NCI-H526 treated with DMSO at 0.1 percent for 48 hours (cell line): ENCODE measurements at places on chromosomes 6 and 20.

DNA sequence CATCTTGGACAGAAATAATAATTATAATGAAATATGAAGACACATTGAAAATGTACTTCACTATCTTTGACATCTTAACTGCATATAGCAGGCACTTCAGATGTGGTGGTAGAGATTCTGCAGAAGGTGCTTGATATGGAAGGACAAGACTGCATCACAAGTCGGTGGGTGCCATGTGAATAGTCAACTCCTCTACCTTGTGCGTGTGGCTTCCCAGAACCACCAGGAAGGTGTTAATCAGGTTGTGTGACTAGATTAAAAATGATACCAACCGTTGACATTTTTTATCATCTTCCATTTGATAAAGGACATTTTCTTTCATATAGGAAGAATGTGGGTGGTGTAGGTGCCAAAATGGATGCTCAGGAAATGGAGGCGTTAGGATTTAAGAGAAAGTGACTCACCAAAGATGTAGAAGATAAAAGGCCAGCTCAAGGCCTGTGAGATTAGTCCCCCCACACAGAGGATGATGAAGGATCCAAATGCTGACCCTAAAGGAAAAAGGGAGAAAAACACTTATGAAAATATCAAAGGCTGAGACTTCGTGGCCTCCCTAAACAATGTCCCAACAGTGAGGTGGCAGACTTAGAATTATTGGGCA lies 12.3 kb downstream of the SLC17A2 start:
- DNase-seq: no peak

DNA sequence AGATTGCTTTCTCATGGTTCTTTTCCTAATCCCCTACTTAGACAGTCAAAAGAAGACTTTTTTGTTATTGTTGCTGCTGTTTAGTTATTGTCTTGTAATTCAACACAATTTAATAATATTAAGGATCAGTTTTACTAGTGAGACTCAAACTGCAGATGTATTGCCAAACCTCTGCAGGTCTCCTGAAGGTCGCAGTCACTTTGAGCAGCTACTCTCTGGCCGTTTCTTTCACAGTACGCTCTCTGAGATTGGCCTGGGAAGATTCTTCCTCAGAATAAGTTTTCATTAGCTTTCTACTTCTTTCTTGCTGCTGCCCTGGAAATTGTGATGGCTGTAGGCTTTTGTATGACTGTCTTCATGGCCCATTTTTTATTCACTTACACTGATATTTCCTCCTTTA lies 930.8 kb downstream of the QKI start:
- DNase-seq: no peak

DNA sequence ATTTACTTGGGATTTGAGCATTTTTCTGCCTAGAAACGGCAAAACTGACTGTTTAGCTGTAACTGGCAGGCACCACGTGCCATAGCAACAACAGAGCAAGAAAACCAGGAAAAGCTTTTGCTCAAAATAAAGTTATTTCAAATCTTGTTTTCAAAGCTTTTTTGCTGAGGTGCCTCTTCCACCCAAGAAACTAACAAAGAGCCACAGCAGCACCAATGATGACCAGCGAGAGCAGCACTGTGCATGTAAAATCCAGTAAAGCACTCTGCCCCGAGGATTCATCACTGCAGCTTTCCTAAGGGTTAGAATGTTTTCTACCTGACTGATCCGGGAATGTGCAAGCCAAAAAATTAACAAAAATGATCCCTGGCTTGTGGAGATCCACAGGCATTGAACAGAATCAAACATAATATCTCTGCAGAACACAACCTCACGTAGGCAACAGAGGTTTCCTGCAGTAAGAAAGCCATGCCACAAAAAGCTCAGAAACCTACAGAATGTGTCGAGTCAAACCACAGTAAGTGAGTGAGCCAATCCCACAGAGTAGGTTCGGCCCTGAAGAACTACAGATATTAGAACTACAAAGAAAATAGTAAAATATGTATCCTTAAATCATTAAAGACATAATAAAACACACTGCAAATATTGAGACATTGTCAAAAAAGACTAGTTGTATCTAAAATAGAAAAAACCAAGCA lies 7.4 kb upstream of the ULBP3 start:
- DNase-seq: no peak

- DNase-seq: no peak
These were observed 4.4 kb downstream of the ENPP4 start for GRCh38 chr6:46134216-46134615.

DNA sequence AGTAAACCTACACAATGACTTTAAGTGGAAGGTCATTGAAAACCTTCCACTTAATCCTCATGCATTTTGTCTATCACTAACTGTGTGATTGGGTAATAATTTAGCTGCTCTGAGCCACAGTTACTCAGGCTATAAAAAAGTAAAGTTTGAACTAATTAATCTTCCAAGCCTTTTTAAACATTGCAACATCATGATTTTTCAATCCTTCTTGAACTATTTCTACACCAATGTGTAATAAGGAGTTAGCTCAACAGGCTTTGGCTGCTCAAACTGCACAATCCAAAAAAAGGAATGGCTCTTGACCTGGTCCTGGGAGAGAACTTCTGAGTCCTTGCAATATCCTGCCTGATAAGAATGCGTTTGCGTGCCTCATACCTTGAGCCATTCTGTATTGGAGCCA lies 34.8 kb upstream of the FILIP1 start:
- no peak for DNase-seq

GRCh38 chr6:31901415-31901952 lies 402 bp downstream of the ZBTB12 start:
- DNase-seq: peak; percentile 9

- no peak for DNase-seq
These were observed 55.0 kb upstream of the HLA-A start for GRCh38 chr6:29887330-29887818.

DNA sequence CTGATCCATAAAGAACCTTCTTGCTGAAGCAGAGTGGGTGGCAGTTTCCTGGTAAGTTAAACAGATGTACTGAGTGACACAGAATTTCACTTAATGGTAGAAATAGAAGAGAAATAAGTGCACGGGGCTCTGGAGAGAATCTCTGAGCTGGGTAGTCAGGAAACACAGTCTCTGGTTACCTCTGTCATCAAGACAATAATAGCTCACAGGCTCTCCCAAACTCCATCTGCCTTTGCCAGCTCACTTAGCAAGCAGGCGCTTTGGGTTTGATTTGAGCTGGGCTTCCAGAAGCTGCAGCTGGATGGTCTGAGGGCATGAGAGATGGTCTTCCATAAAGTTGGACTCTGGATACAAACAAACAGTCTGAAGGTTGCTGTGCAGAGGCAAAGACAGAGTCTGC lies 39.6 kb upstream of the PRSS35 start:
- DNase-seq: no peak

DNA sequence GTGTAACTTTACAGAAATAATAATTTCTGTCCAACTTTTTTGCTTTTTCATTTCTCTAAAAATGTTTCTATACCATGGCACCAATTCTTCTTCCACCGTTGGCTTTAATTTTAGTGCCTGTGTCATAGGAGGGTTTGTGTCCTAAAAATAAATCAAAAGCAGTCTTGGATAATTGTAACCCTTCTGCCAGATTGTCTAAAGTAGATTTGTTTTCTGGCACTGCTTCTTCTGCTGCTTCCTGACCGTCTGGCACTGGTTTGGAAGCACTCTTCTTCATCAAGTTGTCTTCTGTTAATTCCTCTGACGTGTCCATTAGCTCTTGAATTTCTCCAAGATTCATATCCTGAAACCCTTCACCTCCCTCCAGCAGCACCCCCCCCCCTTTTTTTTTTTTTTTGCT lies 33.1 kb downstream of the SCAF8 start:
- no peak for DNase-seq

- no peak for DNase-seq
These were observed 33.3 kb downstream of the ITCH start for GRCh38 chr20:34396408-34396807.

DNA sequence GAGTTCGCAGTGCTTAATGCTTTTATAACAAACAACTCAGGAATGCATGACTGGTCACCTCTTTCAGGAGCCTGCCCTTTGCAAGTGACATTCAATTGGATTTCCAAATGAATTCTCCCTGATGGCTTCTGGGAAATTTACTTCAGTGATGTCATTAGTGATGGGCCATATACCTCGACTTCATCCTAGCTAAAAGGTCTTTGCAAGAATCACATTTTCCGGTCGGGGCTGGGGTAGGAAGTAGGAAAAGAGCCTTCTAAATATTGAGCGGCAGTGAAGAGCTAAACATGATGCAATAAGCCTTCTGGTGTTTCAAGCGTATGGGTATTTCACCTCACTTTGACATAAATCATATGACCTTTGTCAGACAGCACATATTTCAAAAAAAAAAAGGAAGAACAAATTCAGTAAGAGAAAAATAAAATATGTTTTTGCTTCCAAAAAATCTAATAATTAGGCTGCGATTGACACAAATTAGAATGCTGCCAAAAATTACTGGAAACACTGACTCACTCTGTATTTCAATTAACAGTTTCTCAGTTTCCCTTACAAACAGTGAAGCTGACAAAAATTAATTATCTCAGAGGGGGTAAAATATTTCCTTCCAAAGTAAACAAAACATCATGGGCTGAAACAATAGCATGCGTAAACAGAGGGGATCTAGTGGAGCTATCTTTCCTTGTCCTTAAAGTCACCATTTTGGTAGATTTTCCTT lies 39.8 kb downstream of the ADTRP start:
- DNase-seq: no peak

DNA sequence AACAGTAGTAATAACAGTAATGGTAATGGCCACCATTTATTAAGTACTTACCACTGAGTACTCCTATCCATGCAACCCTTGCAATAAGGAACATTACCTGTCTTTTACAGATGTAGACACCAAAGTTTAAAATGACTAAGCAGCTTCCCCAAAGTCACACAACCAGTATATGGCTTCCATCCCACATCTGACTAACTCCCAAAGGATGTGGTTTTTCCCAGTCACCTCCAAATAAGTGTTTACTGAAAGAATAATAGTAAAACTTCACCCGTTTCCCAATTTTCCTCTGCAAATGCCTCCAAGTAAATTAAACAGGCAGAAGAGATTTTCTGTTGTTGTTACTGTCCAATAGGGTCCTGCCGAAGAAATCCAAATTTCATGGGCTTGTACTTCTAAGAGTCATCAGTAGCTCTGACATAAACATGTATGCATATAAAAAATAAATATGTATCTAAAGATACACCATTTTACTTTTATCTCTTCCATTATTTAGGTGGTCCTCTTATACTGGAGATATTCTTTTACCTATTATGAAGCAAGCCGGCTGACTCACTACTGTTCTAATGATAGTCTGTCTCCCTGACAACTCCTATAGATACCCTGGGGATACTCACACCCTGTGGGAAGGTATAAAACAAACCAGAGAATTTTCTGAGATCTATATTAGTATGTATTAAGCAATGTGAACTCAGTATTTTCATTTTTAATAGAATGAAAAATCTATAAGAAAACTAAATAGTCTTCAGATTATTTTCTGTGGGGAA lies 77.9 kb upstream of the ID4 start:
- no peak for DNase-seq

- no peak for DNase-seq
These were observed 53.1 kb downstream of the RBM24 start for GRCh38 chr6:17334265-17334664.

GRCh38 chr6:35427435-35427834 lies 24.7 kb upstream of the FANCE start:
- no peak for DNase-seq

DNA sequence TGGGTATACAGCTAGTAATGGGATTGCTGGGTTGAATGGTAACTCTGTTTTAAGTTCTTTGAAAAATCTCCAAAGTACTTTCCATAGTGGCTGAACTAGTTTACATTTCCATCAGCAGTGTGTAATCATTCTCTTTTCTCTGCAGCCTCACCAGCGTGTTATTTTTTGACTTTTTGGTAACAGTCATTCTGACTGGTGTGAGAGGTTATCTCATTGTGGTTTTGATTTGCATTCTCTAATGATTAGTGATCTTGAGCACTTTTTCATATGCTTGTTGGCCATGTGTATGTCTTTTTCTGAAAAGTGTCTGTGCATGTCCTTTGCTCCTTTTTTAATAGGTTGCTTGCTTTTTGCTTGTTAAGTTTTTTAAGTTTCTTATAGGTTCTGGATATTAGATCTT lies 194.2 kb upstream of the PHACTR1 start:
- no peak for DNase-seq

DNA sequence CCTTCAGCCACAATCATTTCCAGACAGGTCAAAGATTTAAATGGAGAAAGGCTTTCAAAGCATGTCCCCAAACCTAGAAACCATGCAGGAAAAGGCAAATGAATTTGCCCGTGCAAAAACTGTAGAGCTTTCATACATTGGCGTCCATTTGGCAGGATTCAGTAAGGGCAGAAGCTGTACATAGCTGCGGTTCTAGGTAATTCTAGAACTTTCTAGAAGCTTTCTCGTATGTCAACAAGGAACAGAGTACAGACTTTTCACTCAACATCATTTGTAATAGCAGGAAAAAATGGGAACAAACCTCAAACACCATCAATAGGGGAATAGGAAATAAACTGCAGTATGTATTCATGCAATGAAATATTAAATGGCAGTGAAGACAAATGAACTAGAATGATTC lies 11.1 kb upstream of the MAPK13 start:
- no peak for DNase-seq

DNA sequence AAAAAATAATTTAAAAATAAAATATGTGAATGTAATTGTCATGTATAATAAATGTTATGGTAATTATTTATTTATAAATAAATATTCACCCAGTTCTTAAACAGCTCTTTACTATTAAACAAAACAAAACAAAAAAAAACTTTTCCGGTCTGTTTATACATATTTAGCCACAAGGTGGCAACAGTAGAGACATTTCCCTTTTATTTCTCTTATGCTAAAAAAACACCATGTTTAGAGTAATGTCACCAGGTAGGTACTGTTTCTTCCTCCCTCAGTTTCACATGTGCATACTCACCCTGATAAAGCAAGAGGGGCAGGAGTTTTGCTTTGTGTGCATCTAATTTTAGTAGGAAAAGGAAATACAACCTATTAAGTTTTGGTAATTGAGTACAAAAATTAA lies 610.4 kb upstream of the IMPG1 start:
- DNase-seq: no peak

DNA sequence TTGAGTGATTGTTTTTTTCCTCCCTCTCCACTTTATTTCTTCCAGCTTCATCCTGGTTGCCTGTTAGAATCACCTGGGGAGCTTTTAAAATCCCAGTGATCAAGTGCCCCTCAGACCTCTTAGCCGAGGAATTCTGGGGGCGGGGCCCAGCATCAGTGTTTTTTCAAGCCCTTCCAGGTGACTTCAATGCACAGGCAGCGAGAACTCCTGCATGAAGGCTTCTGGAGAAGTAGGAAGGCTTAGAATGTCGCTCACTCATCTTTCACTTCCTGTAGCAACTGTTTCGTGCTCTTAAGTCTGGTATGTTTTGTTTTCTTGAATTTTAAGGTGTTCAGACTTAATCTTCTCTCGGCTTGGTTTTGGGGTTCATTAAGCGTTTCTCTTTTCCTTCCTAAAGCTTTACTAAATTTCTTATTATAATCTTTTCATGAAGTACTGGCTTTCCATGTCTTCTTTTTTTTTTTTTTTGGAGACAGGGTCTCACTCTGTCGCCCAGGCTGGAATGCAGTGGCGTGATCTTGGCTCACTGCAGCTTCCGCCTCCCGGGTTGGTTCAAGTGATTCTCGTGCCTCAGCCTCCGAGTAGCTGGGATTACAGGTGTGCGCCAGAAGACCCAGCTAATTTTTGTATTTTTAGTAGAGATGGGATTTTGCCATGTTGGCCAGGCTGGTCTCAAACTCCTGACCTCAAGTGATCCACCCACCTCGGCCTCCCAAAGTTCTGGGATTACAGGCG lies 30.9 kb upstream of the TULP1 start:
- DNase-seq: no peak

GRCh38 chr6:128417698-128418097 lies 102.7 kb downstream of the PTPRK start:
- no peak for DNase-seq

- DNase-seq: no peak
These were observed 1.0 kb upstream of the SOX18 start for GRCh38 chr20:64050261-64051032.
